ENCODE measurements at places on chromosomes 5 and 9. TPM values are rescaled to one million over a fixed set of nuclear protein-coding genes. Genes with fewer than 3 reads are reported as not detected.

Gene RNF224
- total RNA-seq: 0.36 TPM

GRCh38 chr9:130732793-130733221 is 39.2 kb downstream of the EXOSC2 start:
- no peaks in the 10 kb centered on the region for H3K27me3 ChIP-seq
- peaks cover 29% of the 10 kb centered on the region for H3K4me1 ChIP-seq
- peak overlapping the region; percentile 3 for H3K27ac ChIP-seq

DNA sequence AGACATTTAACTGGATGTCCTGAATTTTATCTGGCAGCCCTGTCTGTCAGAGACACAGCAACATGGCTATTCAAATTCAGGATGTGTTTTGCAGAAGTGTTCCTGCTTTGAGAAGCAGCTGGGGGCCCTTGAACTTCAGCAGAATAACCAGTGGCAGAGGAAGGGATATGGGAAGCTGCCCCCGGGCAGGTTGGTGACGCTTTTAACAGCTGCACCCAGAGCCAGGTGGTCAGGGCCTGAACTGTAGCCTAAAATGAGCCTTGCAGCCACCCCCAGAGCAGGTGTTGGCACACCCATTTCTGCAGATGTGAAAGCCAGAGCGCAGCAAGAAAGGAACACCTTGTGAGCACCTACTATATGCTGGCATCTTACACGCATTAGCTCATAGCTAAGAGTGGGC is 128.7 kb upstream of the BOD1 start:
- H3K27me3 ChIP-seq: no peaks in the 10 kb centered on the region
- peaks cover 38% of the 10 kb centered on the region for H3K4me1 ChIP-seq
- no peak overlapping the region for H3K27ac ChIP-seq
- H3K36me3 ChIP-seq: no peaks in the 10 kb centered on the region
- no peak overlapping the region for H3K4me3 ChIP-seq
- no peak for DNase-seq

- no peak for DNase-seq
- H3K4me3 ChIP-seq: no peak overlapping the region
- peaks cover 20% of the 10 kb centered on the region for H3K4me1 ChIP-seq
- H3K27me3 ChIP-seq: no peaks in the 10 kb centered on the region
Measured at GRCh38 chr5:76475385-76475784, 72.3 kb downstream of the IQGAP2 start.

GRCh38 chr5:162593881-162594280 is 526.3 kb downstream of the GABRG2 start:
- H3K4me3 ChIP-seq: no peak overlapping the region
- DNase-seq: no peak
- no peaks in the 10 kb centered on the region for H3K27me3 ChIP-seq
- H3K36me3 ChIP-seq: no peaks in the 10 kb centered on the region
- H3K4me1 ChIP-seq: no peaks in the 10 kb centered on the region

DNA sequence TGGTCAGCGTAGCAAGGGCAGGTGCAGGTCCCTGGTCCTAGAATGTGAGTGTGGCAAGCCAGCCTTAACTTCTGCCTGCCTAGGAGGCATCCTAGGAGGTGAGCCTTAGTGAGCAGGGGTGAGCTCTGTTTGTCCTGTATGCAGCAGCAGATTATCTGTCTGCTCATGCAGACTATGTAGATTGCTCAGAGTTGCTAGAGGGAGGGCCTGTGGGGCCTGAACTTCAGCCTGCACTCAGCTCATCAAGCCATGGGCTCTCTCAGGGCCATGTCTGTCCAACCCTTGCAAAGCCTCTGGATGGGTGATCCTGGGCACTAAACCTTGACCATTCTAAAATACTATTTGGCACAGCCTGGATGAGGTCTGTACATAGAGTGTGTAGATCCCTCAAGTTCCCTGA is 8.5 kb upstream of the CTSL start:
- H3K27me3 ChIP-seq: no peaks in the 10 kb centered on the region
- peaks cover 5% of the 10 kb centered on the region for H3K36me3 ChIP-seq
- H3K4me1 ChIP-seq: peaks cover 24% of the 10 kb centered on the region
- no peak for DNase-seq
- no peak overlapping the region for H3K27ac ChIP-seq

DNA sequence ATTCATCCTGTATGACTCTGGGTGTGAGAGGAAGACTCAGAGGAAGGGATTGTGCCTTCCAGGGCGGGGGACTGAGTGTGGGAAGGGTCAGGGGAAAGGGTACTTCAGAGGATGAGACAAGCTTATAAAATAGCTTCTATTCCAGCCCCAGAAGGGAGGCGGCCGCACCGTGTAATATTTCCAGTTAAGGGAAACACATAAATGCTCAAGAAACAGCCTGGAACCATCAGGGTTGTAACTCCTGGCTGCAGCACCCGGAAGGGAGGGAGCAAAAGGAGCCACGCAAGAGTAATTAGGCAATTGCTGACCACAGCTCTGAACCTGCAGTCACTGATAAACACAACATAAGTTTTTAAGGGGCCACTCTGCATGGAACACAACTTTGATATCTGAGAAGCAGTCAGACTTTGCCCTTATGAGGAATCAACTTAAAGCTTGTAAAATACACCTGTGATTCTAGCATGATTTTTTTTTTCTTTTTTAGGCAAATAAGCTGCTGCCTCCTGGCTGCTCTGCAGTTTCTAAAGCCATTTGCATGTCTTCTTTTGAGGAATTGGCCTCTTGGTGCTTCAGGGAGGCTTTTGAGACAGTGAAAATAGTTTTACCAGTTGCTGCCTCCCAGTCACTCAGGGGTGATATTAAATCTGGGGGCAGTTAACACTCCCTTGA is 382.7 kb downstream of the ENC1 start:
- H3K27ac ChIP-seq: peak overlapping the region; percentile 26
- no peaks in the 10 kb centered on the region for H3K27me3 ChIP-seq
- no peaks in the 10 kb centered on the region for H3K36me3 ChIP-seq
- DNase-seq: no peak

Gene EGFLAM
- total RNA-seq: 4.8 TPM

DNA sequence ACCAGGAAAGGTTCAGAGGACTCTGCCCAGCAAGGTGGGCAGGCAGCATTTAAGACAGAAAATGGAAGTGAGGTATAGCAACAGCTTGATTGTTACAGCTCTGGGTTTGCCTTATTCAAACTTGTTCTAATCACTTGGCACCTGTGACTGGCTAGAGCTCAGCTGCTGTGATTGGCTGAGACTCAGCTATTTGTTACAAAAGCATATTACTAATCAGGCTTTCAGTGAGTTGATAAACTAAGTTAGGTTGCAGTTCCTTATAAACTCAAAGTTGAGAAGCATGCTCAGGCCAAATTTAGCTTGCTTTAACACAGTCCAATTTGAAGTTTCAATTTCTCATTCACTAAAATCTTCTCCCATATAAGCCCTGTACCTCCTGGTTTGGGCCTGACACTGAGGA is 56.3 kb downstream of the GDA start:
- H3K4me3 ChIP-seq: no peak overlapping the region
- no peaks in the 10 kb centered on the region for H3K4me1 ChIP-seq
- no peaks in the 10 kb centered on the region for H3K36me3 ChIP-seq
- H3K27me3 ChIP-seq: no peaks in the 10 kb centered on the region

- H3K36me3 ChIP-seq: no peaks in the 10 kb centered on the region
- no peaks in the 10 kb centered on the region for H3K4me1 ChIP-seq
- H3K4me3 ChIP-seq: no peak overlapping the region
- no peaks in the 10 kb centered on the region for H3K27me3 ChIP-seq
- H3K27ac ChIP-seq: no peak overlapping the region
Measured at GRCh38 chr5:109038209-109038840, 290.6 kb downstream of the FER start.

GRCh38 chr5:99104538-99105132 is 175.8 kb upstream of the CHD1 start:
- no peak overlapping the region for H3K4me3 ChIP-seq
- no peaks in the 10 kb centered on the region for H3K36me3 ChIP-seq
- H3K27me3 ChIP-seq: peaks cover 4% of the 10 kb centered on the region
- H3K27ac ChIP-seq: no peak overlapping the region
- no peaks in the 10 kb centered on the region for H3K4me1 ChIP-seq

DNA sequence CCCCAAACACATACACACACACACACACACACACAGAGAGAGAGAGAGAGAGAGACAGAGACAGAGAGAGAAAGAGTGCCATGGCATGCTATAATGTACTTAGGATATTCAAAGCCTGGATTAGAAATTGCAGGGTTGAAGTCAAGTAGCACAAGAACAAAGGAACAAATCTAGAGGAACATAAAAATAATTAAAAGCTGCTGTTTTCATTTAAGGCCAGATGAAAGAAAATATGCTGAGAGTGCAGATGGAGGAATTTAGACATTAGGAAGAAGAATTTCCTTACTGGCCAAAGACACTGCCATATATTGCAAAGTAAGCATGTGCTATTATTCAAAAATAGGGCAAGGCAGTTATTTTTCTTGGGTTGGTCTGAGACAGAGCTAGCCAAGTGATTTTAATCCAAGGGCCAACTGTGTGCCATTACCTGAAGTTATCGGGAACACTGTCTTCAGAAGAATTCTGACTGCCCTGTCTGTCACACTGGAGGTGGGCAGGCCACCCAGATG is 31.7 kb downstream of the HSD17B3 start:
- peaks cover 3% of the 10 kb centered on the region for H3K36me3 ChIP-seq
- DNase-seq: no peak
- no peaks in the 10 kb centered on the region for H3K27me3 ChIP-seq

DNA sequence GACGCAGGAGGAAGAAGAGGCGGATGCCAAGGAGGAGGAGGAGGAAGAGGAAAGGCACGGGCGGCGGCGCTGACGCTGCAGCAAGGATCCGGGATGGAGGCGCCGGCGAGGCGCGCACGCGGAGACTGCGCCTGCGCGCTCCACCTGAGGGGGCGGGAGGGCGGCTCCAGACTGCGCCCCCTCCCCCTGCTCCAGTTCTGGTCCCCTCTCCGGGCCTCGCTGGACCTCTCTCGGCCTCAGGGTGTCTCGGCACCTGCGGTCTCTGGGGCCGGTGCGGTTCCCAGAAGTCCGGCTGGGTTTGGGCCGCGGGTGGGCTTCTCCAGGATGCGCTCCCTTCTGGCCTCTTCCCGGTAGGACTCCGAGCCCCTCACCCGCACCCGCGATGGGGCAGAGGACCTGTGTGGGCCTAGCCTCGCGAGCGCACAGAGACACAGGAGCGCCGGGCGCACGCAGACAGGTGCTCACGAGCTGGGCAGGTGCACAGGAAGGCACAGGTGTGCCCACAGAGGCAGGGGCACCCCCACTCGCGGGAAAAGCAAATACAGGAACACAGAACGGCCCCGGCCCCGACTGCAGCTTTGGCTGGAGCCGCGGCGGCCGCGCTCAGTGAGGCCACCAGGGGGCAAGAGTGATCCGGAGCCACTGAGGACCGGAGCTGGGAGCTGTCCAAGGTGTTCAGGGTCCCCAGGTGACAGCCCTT is at the start of gene NPDC1:
Gene NPDC1 (minus strand): TSS at position 90 of the 700 bp plus-strand sequence. CDS start 188 bp downstream, outside the sequence.
- H3K27me3 ChIP-seq: peaks cover 44% of the 10 kb centered on the region
- H3K4me1 ChIP-seq: no peaks in the 10 kb centered on the region
- peak; percentile 90 for DNase-seq
- H3K27ac ChIP-seq: no peak within 1 kb of the TSS
